B cell (primary cell): ENCODE measurements at places on chromosomes 11 and 22.

DNA sequence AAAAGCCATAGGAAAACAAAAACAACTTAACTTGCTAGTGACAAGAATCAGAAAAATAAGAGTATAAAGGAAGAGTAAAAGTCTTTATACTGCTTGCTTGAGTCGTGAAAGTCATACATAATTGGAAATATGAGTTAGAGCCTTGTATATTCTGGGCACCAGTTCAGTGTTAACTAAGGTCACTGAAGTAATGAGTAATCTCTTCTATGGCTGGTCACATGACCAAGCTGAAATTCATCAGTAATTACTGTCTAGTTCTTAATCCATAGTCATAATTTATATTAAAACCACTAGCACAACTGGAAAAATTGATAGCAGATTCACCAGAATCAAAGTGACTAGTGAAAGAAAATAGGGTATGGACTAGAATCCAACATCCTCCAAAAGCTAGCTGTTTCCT is 84.4 kb upstream of the SLC5A12 start:
- DNase-seq = no peak

DNA sequence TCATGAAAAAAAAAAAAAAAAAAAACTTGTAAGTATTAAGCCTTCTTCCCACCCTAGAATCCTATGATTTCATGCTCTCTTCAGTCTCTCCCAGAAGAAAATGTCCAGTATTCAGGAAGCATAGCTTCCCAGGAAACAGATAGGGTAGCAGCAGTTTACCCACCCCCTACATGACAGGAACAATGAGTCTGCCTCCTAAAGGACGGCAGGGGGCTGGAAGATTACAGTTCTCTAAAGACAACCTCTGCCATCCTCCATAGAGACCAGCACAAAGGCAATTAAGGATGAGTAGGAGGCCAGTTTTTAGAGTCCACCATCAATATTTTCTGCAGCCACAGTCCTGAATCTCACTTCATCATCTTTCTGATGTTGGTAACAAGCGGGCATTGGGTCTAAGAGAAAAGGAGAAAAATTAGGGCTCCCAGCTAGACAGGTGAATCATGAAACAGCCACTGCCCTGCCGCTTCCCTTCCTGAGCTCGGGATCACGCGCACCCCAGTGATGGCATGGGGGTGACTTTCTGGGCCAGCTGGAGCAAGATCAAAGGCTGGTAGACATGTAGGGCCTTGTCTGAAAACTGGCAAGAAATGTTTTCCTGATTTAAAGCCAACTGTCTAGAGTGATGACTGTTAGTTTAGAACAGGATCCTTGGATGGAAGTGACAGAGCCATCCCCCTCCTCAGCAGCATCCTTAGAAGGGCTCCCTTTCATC is 322.8 kb downstream of the LARGE1 start:
- no peak for DNase-seq

GRCh38 chr11:18564149-18564548 is 24.4 kb downstream of the UEVLD start:
- DNase-seq = no peak

- DNase-seq = no peak
Measured at GRCh38 chr11:68775951-68776388, 24.6 kb upstream of the TESMIN start.

DNA sequence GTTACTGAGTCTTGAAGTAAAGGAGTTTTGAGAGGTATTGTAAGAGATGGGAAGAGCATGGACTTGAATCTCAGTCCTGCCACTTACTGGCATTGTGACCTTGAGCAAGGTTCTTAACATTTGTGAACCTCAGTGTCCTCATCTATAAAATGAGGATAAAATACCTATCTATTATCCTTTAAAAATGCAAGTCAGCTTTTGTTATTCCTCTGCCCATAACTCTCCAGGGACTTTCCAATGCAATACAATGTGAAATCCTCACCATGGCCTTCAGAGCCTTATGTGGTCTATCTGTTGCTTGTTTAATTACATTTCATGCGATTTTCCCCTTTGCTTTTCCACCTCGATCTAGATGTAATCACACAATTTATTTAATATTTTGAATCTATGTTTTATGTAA is 9.1 kb downstream of the TMEM135 start:
- no peak for DNase-seq

DNA sequence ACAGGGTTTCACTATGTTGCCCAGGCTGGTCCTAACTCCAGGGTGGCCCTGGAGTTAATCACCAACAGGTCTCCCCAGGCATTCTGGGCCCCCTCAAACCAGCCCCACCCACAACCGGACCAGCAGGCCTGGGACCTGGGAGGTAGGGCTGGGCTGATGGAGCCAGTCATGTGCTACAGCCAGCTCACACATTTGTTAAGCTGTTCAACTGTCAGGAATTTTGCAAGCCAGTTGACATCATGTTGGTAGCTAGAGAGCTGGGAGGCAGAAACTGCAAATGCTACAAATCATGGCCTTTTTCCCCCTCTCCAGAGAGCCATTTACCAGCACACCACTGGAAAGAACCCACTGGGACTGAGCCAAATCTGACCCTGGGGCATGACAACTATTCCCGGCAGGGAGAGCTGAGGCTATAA is 6.8 kb downstream of the ARHGAP1 start:
- DNase-seq = no peak

DNA sequence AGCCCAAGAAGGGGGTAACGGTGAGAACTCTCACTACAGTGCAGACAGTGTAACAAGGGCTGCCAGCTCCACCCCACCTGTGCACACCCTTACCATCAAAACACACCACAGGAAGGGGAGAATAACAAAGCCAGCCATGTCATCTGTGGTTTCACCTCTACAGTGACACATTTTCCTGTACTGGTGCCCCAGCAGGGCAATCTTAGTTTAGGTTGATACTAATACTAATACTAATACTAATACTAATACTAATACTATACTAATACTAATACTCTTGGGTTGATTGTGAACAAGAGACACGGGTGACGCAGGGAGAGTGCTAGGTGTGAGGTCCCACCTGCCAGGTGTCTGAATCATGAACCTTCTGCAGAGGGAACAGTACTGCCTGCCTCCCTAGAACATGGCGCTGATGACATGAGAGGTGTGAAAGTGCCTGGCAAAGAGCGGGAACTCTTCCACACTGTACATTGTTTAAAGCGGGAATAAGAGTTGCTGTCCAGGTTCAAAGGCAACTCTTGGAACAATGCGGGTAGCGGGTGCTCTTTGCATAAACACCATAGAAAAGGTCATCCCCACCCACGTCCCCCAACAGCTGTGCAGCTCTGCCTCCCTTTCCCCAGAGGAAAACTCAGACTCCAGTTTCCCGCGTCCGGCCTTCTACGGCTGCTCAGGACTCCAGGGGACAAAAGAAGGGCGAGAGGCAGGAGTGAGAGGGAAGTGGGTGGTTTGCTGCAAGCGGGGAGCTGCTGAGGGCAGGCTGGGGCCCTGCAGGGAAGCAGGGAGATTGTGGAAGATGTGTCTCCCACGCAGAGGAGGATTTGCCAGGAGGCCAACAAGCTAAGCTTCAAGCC is 25.0 kb upstream of the TMPRSS4 start:
- DNase-seq = peak; percentile 38

DNA sequence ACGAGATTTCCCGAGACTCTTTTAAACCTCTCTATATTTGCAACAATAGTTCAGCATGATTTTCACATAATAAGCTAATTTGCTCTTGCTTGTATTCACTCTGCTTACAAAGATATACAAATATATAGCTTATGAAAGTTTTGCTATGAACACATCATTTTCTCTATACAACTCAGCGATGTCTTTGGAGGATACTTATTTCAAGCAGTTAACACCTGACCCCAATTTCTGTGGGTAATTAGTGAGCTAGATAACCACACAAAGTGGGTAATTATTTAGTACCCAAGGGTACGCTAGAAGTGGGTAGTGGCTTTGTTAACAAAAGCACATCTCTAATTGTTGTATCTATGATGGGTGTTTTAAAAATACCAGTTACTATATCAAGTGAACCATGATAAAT is 12.3 kb downstream of the BLID start:
- DNase-seq = no peak

DNA sequence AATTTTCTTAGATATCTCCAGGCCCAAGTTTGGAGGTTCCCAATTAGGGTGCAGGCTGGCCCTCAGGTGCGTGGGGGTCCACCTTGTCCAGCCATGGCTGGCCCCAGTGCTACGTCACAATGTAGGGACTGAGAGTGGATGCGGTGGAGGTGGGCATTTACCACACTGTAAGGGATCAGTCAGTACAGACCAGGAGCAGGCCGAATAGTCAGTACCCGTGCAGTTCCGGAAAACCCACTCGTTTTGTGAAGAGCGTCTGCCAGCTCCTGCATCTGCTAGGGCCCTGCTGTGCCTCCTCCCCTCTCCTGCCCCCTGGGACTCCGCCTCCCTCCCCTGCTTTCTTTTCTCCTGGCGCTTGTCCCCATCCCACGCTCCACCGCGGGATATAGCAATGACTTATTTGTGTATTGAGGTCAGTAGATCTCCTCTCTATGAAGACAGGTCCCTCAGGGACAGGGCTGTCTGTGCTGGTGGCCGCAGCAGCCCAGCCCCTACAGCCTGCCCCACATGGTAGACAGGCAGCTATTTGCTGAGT is 50.4 kb upstream of the SEPTIN5 start:
- no peak for DNase-seq

DNA sequence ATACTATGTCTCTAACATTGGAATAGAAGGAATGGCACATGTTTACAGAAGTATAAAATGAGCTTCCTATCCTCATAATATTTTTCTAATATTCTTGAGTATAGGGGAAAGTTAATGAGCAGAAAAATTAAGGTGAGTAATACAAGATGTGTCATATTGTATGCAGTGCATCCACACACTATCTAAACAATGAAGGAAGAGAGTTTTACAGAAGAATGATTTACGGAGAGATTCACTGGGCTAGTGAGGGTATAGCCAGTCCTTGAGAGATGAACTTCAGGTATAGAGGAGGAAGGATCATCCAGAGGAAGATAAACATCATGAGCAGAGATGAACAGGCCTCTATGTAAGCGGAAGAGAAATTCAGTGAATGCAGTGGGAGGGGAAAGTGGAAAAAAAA is 569.0 kb downstream of the CNTN5 start:
- no peak for DNase-seq

GRCh38 chr22:25689631-25690030 is 52.4 kb upstream of the MYO18B start:
- DNase-seq = no peak

DNA sequence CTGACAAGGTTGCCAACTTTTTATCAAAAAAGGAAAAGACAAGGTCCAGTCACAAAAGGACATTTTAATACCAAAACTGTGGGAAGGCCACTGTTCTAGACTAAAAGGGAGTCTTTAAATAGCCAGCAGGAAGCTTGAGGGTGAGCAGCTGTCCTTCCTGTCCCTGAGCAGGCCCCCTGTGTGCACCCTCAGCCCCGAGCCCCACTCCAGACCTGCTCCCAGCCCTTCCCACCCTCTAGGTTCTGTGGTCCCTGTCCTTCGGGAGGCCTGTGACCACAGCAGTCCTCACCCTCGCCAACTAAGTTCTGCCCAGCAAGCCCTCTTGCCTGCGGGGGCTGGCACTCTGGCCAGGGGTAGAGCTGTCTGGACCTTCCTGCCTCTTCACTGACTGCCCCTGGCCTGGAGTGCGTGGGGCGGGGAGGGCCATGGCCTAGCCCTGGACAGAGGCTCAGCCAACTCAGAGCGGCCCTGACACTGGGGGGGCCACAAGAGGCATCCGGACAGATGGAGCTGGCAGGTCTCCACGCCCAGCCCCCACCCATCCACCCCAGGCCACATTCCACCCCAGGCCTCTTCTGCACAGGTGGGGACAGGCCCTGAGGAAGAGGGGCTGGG is 1.6 kb upstream of the PLXNB2 start:
- no peak for DNase-seq

- no peak for DNase-seq
Measured at GRCh38 chr11:124950601-124951330, 3.2 kb upstream of the CCDC15 start.

- no peak for DNase-seq
Measured at GRCh38 chr11:134328433-134328832, 3.4 kb upstream of the GLB1L2 start.

DNA sequence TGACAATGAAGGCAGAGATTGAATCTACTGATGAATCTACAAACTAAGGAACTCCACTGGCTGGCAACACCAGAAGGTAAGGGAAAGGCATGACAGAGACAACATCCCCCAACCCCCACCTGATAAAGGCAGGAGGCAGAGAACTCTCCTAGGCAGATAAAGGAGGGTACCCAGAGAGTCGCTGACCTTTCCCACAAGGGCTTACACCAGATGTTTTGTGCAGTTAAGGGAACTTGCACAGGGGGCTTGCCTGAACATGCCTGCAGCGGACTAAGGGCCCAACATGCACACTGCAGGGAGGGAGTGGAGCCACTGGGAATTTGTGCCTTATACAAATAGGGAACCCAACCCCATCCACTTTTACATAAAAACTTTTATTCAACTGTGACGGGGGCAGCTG is 1996.9 kb upstream of the RAG2 start:
- no peak for DNase-seq

- DNase-seq = no peak
Measured at GRCh38 chr11:35930466-35930865, 13.4 kb upstream of the LDLRAD3 start.

DNA sequence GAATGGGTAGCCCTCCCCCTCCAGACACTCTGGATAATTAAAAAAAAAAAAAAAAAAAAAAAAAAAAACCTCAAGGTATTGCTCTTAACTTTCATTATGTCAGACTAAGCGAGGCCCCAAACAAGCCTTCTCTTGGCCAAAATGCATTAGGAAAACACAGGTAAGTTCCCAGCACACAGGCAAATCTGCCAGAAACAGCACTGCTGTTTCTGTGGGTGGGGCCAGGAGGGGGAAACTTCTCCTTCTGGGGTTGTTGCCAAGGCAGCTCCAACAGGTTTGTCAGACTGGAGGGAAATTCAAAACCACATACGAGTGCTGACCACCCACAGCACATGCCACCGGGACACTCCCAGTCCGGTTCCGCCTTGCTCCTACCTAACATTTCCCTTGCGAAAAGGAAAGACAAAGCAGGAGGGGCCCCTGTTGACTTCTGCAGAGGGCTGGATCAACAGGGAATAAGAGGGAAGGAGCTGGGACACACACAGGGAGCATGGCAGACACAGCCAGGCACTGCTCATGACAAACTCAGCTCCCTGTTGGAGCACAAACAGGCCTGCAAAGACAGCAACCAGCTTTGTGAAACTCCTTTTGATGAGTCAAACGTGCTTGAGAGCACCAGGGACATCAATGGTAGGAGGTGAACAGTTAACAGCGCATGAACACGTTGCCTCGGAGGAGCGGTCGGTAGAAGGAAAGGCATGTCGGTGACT is 55.0 kb downstream of the MYH9 start:
- DNase-seq = peak; percentile 49

GRCh38 chr22:41524809-41525449 is 19.3 kb downstream of the POLR3H start:
- peak; percentile 57 for DNase-seq

- DNase-seq = no peak
Measured at GRCh38 chr11:109109571-109110315, 312.2 kb upstream of the C11orf87 start.

DNA sequence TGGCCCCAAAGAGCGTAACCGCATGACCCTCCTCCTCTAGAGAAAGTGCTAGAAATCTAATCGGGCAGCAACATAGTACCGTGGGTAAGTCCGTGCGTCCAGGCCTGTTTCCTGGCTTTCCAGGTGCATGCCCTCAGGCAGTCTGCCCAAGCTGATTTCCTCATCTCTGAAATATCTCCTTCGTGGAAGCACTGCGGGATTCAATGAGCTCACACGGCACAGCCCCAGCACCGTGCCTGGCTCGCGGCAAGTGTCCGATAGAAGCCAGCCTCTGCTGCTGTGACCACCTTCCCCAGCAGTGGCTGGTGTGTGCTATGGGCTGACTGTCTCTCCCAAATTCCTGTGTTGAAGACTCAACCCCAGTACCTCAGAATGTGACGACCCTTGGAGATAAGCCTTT is 20.7 kb downstream of the RPUSD4 start:
- no peak for DNase-seq
